ENCODE measurements at places on chromosomes 2 and 18.
A peak's percentile ranks its signal among the peaks of the same experiment; 100 is the strongest.

- DNase-seq = no peak
Observed at GRCh38 chr2:134936691-134937090, 18.1 kb downstream of the CCNT2 start.

DNA sequence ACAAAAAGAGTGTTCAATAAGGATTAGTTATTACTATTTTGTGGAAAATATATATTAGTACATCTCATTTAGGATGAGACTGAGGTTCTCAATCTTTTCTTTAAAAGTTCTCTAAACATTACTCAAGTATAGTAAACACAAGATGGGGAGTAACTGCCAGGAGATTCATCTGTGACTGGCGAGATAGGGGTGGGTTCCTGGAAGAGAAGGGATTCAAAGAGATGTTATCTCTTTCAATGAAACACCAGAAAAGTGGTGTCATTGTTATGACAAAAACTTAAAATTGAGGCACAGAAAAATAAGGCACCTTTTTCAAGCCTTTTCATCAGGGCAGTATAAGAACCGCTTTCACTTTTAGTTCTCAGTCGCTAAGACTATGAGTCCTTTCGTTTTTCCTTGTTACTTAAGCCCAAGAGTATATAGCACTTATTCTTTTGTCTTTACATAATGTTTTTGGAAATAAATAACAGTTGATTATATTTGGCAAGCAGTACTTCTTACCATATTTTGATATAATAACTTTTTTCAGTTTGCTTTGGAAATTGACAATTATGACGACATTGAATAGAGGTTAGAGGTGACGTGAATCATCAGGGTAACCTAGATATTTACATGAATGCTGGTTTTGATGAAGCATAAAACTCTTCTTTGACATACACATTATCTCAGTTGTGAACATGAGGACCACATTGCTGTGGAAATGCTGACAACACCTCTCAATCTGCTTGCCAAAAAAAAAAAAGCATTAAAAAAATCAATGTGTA, 393.9 kb upstream of the TCF4 start:
- DNase-seq = no peak

GRCh38 chr18:75211002-75211621, 515 bp downstream of the TSHZ1 start:
- DNase-seq = peak; percentile 44

DNA sequence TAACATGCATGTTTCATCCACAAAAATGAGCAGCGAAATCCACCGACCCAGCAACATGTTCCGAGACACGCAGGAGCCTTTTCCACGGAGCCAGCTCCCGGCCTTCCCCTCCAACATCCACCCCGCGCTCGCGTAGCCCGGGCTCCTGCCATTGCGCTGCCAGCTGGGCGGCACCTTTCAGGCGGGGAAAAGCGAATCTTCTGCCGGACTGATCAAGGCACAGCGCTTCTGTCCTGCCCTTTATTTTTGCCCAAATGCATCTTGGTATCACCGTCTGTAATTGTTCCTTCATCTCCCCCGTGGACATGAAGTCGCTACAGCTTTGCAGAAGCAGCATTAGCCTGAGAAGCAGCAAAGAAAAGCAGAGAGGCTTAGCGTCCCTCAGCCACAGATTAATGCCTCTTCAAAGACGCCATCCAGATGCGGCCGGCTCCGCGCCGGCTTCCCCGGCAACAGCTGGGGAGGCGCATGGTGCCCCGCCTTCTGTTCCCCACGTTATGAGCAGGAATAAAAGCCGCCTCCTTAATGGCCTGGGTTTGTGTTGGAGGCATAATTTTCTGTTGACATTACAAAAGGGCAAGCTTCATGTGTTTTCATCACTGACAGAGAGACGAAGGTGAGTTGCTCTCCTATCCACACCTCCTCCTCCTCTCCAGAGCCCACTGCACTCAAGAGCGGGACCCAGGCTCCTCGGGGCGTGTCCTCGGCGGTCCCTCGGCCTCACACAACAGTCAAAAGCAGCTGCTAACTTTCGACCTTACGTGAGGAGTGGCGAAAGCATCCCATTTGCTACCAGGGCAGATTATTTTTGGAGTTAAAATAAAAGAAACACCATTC, 122.1 kb upstream of the SALL3 start:
- DNase-seq = no peak
